ENCODE measurements at places on chromosomes 12 and 14.

GRCh38 chr12:123961585-123962345, 10.9 kb downstream of the CCDC92 start:
- DNase-seq, result no peak

DNA sequence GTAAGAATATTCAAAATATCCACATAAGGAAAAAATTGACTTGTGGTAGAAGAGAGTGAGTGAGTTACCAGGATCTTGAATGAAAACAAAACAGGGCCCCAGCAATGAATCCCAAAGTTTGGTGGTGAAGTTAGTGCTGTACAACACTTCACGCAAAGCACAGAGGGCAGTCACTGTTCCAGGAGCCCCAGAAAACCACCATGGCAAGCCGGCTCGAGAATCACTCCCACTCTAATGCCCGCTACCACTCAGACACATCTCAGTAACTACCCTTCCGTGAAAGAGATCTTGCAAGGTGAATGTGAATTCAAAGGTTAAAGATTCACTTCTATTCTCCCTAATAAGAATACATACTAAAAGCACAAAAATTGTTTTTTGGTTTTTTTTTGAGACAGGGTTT, 30.1 kb downstream of the CLIP1 start:
- DNase-seq, result no peak

GRCh38 chr14:38342803-38343202, 86.9 kb upstream of the CLEC14A start:
- no peak for DNase-seq

DNA sequence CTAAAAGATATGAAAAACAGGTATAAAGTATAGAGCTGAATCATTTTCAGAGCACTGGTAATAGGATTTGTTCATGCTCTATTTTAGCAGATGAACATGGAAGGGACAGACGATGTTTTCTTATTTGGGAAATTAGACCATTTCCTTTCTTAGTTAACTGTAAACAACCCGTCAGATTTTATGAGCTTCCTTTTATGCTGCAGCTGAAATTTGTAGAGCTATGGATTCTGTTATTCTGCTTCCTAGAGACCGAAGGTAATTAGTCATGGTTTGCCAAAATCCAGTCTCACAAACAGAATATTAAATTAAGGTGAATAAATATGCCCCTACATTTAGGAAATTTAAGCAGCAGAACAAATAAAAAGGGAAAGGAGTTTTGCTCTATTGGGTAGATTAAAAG, 180.2 kb upstream of the SYT1 start:
- no peak for DNase-seq

DNA sequence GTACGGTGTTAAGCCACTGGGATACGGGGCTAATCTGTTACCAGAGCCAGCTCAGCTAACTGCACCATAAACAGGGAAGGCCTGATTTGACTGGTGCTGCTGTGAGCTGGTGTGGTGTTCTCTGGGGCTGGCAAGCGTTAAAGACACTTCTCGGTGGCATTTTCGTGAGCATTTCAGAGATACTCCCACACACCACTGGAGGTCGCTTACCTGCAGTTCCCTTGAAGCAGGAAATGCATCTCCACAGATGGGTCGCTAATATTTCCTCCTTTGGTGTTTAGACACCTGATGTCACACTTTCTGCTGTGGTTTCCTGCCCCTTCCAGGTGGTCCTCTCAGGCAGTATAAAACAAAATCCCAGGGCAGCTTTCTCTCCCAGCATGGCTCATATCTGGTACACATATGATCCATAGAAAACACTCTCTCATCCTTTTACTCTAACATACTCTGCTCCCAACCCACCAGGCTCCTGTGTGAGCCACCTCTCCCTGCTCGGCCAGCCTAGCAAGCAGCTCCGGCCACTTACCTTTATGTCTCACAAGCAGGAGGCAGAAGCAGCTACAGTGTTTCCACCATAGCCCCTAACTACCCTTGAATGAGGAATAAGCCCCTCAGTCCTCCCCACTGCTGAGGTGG, 129.9 kb upstream of the GRIN2B start:
- DNase-seq, result no peak

DNA sequence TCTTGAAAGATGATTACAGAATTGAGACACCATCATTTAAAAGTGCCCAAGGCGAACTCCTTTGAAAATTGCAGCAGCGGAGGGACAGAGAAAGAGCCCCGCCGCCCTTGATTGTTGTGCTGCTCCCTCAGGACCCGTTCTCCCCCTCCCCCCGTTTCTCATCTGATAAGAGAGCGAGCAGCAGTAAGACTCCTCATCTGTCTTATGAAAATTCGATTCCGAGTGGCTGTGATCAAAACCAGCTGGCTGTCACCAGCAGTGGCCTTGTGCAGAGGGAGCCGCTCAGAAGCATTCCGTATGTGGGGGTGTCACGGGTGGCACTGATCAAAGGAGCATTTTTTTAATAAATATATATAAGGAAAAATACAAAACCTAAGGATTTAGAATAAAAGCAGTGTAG, 78.0 kb upstream of the GPATCH2L start:
- no peak for DNase-seq

DNA sequence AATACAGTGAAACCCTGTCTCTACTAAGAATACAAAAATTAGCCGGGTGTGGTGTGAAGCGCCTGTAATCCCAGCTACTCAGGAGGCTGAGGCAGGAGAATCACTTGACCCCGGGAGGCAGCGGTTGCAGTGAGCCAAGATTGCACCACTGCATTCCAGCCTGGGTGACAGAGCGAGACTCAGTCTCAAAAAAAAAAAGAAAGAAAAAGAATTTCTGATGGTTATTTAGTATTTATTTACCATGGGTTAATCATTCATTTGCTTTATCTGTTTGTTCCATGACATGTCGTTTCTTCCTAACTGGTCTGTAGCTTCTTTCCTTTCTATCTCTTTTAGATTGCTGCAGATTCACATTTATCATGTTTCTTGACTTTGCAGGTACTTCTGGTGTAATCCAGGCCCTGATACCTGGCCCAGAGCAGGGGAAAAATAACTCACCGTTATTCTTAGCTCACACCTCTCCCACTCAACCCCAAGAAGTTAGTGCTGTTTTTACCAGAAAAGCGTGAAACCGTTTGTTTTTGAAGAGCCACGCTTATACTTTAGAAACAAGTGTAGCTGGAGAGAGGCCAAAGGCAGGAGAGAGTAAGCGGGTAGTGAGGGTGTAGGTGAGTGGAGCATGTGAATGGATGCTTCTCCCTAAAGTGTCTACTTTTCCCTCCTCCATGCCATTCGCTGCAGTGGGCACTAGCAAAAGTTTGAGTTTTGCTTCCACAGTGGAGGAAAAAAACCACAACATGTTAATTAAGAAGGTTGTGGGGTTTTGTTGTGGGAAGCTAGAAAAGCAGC, 45.4 kb downstream of the SRGAP1 start:
- no peak for DNase-seq

DNA sequence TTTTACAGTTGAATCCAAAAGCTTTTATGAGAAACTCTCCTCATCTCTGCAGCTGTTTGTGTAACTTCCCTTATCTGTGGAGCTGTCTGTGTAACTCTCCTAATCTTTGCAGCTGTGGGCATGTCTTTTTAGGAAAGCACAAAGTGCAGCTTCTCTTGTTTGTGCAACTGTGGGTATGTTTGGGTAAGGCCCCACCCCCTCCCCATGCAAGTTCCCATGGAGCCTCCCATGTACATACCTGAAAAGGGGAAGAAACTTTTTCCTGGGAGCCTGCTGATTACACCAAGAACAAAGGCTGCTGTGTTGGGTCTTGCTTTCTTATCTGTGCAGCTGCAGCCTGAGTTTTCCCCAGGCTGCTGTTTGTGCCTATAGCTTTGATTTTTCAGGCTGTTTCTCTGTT, 42.7 kb upstream of the CDKN3 start:
- DNase-seq, result no peak

DNA sequence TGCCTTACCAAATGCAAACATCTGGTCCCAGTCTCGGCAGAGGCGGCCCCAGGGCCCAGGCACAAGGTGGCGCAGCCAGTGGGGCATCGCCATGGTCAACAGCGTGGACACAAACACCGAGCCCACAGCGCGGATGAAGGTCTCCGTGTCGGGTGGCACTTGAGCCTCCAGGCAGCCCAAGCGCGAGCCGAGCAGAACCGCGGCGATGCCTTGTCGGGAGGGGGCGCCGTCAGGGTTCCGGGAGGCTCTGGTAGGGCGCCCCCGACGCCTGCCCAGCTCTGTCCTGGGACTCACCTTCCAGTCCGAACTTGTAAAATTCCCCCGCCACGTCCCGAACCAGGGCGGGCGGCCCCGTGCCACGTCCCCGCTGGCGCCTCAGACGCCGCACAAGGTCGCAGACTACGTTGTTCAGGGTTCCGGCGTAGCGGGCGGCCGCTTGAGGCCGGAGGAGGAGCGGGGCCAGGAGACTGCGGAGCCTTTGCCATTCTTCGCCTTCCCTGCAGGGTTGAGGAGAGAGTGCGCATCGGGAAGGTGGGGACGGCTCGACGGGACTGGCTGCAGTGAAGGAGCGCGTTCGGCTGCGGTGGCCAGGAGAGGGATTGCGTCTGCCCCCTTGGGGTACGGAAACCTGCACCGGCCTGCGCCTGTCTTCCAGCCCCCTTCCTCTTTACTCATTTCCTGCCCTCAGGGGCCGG, 1.7 kb downstream of the CYP27B1 start:
- DNase-seq, result peak; percentile 72

DNA sequence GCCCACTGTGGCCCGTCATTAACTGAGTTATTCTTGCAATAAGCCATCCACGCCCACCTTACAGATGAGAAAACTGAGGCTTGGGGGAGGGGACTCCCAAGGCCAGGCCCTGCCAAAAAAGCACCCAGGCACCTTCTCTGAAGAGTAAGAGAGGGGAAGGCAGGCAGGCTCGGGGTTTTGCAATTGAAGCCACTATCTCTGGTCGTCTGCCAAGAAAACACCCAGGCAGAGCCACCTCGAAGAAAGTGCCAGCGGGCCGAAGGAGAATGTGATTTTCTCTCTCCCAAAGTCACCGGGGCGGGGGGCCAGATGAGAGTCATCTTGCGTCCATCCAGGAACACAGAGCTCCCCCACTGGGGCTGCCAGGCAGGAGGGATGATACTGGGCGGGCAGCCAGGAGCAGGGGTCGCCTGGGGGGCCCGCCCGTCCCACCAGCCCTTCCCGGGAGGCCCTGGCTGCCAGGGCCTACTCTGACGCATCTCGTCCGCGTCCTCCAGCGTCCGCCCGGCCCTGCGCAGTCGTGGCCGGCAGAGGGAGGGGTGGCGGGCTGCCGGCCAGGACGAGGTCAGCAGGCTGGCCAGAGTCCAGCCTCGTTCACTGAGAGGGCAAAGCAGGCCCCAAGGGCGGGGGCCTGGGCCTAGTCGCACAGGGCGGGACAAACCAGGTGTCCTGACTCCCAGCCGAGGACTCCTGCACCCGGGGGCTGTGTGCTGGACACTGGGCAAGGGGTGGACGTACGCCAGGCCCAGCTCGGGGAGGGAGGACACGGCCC, 74.3 kb downstream of the RFLNA start:
- no peak for DNase-seq

GRCh38 chr12:91813701-91814100, 331.9 kb downstream of the BTG1 start:
- peak; percentile 42 for DNase-seq

- DNase-seq, result no peak
These were observed 88.8 kb upstream of the DIO3 start for GRCh38 chr14:101472518-101472849.

GRCh38 chr14:90870950-90871604, 54.8 kb upstream of the TTC7B start:
- no peak for DNase-seq

DNA sequence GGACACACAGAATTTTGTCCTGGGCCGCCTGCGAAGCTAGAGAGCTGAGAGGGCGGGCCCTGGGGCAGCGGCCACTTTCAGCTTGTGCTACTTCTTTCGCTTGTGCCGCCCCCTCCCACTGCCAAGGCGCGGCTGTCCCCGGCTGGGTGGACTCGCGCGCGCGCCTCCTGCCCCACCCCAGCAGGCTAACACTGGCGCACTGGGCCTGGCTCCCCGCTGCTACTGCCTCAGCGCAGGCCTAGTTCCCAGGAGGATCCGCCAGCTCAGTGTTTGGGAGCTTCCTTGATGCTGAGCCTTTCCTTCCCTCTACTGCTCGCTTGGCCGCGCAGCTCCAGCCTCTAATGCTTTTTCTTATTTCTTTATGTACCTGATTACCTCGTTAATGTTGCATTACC, 27.4 kb upstream of the METAP2 start:
- DNase-seq, result no peak
